ENCODE measurements at places on chromosomes 2 and 18.

DNA sequence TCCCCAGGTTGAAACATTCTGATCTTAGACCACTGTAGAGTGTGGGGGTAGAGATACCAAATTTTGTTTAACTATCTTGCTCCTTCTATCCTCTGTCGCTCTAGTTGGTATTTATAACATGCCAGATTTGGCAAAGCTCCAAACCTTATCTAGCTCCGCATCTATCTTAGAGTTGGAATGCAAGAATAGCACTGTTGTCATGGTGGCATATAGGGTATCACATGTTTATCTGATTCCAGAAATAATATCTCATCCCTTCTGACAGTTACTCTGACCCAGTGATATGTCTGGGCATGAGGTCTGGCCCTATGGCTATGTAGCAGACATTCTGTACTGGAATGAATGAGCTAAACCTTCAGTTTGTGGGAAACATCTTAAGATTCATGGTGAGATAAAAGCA lies 51.7 kb downstream of the CABYR start:
- no peak for DNase-seq

GRCh38 chr2:133169274-133169912 lies 398.9 kb downstream of the NCKAP5 start:
- no peak for DNase-seq

- DNase-seq, result no peak
These were observed 23.4 kb downstream of the NR4A2 start for GRCh38 chr2:156309167-156309566.

DNA sequence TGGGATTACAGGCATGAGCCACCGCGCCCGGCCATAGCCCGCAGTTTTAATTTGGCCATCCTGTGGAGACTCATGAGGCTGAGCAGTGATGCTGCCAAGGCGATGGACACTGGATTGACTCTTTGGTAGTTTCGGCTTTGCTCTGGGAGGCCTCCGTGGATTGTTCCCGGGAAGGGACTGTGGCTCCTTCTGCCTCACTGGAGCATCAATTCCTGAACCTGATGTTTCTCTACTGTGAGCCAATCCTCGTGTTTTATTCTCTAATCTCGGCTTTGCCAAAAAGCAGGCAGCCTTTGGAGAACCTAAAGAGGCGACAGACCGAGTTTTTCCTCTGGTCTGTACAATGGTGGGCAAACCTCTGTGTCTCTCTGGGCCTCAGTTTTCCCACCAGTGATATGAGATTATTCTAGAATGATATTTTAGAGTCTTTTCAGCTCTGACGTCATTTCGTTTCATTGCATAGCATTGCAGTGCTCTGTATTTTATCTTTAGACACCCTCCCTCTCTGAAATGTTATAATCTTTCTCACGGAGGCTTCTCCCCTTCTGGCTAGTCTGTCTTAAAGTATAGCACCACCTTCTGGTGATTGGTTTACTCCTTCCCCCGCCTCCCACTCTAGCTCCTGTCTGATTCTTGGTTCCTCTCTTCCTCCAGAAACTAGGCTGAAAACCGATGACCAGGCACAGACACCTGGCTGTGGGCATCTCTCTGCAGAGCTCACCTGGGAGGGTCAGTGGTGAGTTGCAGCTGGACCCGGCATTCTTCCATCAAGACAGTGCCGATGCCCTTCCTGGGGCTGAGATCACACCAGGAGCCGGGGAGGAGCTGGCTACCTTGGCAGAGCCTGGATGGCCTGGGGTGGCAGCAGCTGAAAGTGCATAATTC lies 341.3 kb downstream of the MYCN start:
- no peak for DNase-seq

- no peak for DNase-seq
These were observed 74.2 kb downstream of the OTX1 start for GRCh38 chr2:63124850-63125249.

DNA sequence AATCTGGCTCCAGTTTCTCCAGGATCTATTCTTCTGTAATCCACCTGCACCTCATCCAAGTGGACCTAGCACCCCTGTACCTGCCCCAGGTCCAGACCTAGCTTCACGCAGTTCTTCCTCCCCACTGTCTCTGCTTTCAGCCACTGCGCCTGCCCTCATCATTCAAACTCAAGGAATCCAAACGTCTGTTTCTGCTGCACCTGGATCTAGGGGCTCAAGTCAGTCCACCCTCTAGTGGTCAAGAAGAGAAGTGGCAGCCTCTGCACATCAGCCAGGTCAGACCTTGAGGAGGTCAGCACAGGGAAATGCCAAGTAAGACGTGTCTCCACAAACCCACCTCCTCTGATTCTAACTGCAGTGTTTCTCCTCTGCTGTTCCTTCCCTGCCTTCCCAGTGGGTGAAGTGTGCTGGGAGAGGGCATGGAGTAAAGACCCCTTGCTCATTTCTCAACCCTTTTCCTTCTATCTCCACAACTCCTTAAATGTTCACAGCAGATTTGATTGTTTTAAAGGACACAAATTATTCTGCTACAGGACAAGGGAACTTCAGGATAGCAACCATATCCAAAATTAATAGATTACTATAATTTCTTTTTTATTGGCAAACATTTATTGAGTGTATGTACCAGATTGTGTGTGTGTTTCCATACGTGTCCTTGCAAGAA lies 8.6 kb upstream of the RNF152 start:
- DNase-seq, result no peak

DNA sequence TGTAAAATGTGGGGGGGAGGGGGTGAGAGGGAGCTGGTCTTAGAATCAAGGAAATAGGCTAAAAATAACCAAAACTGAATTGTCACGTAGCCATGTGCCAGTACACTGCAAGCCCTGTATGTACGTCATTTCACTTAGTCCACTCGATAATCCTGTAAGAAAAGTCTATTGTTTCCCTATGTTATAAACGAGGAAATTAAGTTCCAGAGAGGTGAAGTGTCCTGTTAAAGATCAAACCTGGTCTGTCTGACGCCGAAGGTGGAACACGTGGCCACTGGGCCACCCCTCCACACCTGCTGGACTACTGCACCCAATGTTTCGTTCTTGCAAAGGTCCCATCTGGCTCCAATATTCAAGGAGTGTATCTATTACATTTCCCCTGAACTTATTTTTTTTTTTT lies 29.6 kb downstream of the TFCP2L1 start:
- DNase-seq, result no peak

DNA sequence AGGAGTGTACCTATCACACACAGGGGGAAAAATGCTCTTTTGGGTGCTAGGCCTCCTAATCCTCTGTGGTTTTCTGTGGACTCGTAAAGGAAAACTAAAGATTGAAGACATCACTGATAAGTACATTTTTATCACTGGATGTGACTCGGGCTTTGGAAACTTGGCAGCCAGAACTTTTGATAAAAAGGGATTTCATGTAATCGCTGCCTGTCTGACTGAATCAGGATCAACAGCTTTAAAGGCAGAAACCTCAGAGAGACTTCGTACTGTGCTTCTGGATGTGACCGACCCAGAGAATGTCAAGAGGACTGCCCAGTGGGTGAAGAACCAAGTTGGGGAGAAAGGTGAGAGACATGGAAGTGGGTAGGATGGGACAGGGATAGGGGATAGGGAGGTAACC lies 12.2 kb downstream of the DHRS9 start:
- no peak for DNase-seq

- DNase-seq, result no peak
These were observed 170.1 kb downstream of the MAP2 start for GRCh38 chr2:209593930-209594329.

GRCh38 chr2:182559623-182560022 lies 132.8 kb upstream of the PDE1A start:
- DNase-seq, result no peak

DNA sequence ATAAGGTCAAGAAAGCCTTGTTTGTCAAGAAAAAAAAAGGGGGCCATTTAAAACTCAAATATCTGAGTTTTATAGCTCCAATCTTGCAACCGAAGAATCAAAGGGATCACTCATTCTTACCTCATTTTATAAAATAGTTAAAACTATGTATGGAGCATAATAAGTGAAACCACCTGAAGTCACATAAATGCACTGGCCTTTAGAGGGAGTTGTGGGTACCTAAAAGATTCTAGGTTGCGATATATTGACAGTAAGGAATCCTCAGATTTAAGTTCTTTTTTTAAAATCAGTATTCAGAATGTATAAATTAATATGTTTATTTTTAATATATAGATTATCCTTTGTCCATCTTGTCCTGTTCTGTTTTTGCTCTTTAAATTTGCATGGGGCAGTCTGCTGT lies 3.4 kb downstream of the ARHGAP28 start:
- DNase-seq, result no peak

Measured in psoas muscle (tissue), 8 donors.